Stimulated activated CD8-positive, alpha-beta memory T cell treated with anti-CD3 and anti-CD28 coated beads, Interleukin-4, amount 100 ng/mL, for 4 hours (primary cell): ENCODE measurements at places on chromosomes 5 and 9.

DNA sequence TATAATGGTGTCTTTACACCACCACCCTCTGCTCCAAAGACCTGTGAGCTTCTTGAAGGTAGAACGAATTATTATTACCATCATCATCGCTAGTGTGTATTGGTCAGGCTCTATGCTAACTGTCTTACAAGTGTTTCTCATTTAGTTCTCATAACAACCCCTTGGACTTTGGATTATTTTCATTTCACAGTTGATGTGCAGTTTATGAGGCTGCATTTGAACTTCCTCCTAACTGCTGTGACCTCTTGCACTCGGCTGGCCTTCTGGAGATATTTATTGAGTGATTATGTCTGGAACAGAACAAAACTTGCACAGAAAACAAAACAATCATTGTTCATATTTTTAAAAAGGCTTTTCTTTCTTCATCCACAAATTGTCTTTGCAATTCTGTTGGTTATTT lies 306.3 kb upstream of the SGCD start:
- no peak for DNase-seq

DNA sequence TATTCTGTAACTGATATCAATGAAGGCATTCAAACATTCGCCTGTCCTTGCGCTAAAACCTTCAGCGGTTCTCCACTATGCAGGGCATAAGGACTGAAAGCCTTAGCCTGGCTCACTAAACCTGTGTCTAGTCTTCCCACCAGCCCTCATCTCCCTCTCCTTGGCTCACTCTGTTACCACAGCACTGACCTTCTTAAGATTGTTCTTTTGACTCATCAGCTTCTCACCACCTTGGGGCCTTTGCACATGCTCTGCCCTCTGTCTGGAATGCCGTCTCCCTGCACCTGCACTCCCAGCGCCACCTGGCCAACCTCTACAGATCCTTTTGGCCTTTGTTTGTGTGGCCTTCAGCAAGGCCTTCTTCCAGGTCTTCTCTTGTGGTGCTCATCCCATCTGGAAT lies 131.8 kb upstream of the IER5L start:
- DNase-seq, result no peak

DNA sequence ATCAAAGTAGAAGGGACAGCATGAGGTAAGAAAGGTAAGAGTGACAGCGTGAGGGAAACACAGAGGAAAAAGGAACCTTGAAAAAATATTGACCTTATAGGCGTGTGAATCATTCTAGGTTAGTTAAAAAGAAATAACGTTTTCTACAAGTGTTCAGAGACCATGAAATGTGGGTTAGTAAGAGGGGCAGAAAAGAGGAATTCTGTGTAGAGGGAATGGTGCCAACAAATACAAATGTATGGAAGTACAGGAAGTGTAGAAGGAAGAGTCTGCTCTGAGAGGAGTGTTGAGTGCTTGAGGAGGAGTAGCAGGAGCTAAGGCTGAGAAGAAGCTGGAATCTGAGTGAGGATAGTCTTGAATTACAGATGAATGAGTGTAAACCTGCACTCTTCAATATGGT lies 418.6 kb upstream of the RIOK2 start:
- DNase-seq, result no peak

DNA sequence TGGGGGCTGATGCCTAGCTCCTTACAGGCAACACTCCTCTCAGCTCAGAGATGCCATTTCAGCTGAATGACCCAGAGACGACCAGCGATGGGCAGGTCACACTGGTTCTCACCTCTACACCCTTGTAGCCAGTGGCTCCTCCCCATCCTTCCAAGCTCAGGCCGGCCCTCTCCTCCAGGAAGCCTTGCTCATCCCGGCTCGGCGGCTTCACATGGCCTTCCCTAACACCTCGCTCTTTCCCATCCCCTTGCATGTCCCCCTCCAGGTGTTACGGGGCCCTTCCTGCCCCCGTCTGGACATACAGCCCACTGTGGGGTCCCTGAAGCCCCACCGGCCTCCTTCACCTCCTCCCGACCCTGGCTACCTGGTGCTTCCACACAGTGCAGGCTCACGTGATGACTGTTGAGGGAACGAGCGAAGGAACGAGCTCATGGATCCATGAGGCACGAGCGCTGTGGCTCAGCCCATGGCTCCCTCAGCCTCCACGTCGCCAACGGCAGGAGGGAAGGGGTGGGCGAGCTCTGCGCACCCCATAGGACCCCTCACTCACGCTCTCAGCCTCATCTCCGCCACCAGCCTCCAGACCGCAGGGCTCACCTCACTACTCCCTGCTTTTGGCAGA lies 45.7 kb downstream of the SARDH start:
- no peak for DNase-seq

GRCh38 chr5:105453216-105453807 lies 1890.7 kb upstream of the NUDT12 start:
- DNase-seq, result no peak

DNA sequence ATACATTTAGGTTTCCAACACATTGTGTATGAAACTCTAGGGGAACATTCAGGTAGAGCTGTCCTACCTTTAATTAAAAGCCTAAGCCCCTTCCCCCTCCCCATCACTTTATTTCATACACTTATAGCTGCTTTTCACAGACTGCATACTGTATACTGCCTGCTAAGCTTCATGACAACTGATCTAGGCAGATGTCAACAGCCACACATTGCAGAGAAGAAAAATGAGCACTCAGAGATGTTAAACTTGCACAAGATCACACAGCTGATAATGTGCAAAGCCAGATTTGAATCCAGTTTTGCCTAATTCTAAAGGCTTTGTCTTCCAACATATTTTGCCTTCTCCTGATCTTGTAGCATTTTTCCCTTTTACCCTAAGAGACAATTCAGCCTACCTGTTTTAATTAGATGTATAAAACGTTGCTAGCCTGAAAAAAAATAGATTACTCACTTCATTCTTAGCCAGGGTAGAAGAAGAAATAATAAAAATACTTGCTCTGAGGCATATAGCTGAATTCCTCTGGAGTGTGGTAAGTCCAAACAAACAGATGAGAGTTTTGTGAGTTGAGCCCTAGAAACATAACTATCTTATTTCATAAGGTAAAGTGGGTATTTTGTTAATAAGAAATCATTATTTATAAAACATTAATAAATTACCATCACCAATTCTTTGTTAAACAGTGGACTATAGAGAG lies 56.9 kb upstream of the CAST start:
- no peak for DNase-seq

DNA sequence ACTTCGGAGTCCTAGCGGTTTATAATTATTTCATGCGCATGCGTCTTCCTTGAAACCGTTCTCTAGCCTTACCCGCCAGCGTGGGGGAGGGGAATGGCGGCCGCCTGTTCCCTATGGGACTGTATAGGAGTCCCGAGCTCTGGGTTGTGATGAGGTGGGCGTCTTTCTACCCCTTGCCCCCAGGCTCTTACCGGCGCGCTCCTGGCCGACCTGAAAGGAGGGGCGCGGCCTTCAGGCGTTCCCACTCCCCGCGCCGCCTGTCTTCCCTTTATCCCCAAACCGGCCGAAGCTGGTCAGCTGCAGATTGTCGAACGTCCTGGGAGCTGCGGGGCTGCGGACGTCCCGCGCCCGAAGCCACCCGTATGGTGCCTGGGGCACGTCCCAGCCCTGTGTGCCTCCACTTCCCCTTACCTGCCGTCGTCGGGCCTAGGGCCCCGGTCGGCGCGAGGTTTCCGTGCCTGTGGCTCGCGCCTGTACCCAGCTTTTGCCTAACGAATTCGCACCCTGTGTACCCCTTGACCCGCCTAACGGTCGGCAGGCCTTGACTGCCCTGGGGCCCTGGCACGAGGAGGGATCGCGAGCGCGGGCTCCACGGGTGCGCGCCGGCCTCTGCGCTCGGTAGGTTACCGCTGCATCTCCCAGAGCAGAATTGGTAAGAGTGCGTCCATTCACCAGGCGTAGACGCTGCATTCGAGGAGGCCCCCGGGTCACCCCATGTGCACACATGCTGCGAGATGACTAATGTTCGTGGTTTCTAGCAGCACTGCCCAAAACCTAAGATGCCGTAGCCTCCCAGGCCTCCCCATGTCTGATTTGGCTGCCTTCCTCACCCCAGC lies 653 bp upstream of the HNRNPH1 start:
- DNase-seq, result no peak

- DNase-seq, result no peak
Measured at GRCh38 chr5:166365164-166365563, 1926.3 kb upstream of the WWC1 start.

GRCh38 chr9:92180002-92180400 lies 64.8 kb upstream of the SPTLC1 start:
- DNase-seq, result no peak

- DNase-seq, result no peak
Measured at GRCh38 chr9:72858089-72858912, 94.6 kb downstream of the ALDH1A1 start.

DNA sequence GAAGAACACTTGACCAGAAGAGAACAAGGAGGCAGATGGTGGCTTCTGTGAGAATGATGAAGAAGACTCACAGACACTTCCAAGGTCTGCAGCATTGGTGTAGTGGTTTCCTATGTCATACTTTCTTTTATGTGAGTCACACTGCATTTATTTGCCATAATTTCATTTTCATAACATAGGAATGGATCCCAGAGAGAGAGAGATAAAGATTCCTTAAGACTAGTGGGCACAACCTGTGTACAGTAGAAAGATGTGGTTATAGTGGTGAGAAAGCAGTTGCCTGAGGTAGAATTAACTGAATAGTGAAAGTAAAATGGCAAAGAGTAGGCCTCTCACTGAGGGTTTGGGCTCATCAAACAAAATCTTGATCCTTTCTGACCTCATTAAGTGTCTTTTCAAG lies 7.6 kb upstream of the CCDC152 start:
- DNase-seq, result no peak
